ENCODE measurements at places on chromosomes 7 and 10. TPM values are rescaled to one million over a fixed set of nuclear protein-coding genes. Genes with fewer than 3 reads are reported as not detected.

GRCh38 chr7:81457852-81458522, 311.9 kb downstream of the HGF start:
- H3K27me3 ChIP-seq, result no peaks in the 10 kb centered on the region
- no peak overlapping the region for H3K27ac ChIP-seq
- no peaks in the 10 kb centered on the region for H3K36me3 ChIP-seq
- no peak overlapping the region for H3K4me3 ChIP-seq
- no peaks in the 10 kb centered on the region for H3K4me1 ChIP-seq

GRCh38 chr7:100606313-100606712, 4.2 kb downstream of the PCOLCE start:
- DNase-seq, result no peak
- H3K27ac ChIP-seq, result no peak overlapping the region
- no peaks in the 10 kb centered on the region for H3K27me3 ChIP-seq
- no peak overlapping the region for H3K4me3 ChIP-seq
- H3K36me3 ChIP-seq, result no peaks in the 10 kb centered on the region

DNA sequence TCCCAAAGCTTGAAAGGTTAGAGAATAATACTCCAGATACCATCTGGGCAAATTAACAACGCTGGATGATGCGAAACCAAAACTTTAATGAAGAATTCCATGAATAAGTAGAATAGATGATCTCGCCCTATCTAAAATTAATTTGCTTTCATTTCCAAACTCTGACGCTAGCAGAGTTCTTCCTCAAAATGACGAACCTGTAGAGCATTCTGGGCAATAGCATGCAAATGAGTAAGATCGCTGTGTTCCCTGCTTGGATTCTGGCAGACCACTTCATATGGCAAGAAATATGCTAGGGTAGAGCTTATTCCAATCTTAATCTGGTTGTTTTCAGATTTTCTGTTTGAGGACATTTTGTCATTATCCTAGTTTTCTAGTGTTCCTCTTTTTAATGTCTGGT, 36.1 kb upstream of the SMNDC1 start:
- H3K4me3 ChIP-seq, result no peak overlapping the region
- H3K36me3 ChIP-seq, result no peaks in the 10 kb centered on the region
- no peaks in the 10 kb centered on the region for H3K4me1 ChIP-seq
- no peak for DNase-seq
- H3K27ac ChIP-seq, result no peak overlapping the region

Gene AGR2
- total RNA-seq, result not detected

Gene WDR91
- total RNA-seq, result 33.2 TPM

Gene PNLIPRP1
- total RNA-seq, result not detected

GRCh38 chr10:112352044-112352443, 21.9 kb upstream of the ACSL5 start:
- H3K36me3 ChIP-seq, result no peaks in the 10 kb centered on the region
- H3K27ac ChIP-seq, result no peak overlapping the region
- H3K4me1 ChIP-seq, result no peaks in the 10 kb centered on the region
- H3K27me3 ChIP-seq, result no peaks in the 10 kb centered on the region

- H3K27ac ChIP-seq, result peak overlapping the region; percentile 65
- no peaks in the 10 kb centered on the region for H3K4me1 ChIP-seq
- H3K4me3 ChIP-seq, result no peak overlapping the region
- DNase-seq, result no peak
Observed at GRCh38 chr10:104349623-104350126, 4.0 kb upstream of the CFAP58 start.

Gene FAM25G
- total RNA-seq, result not detected

DNA sequence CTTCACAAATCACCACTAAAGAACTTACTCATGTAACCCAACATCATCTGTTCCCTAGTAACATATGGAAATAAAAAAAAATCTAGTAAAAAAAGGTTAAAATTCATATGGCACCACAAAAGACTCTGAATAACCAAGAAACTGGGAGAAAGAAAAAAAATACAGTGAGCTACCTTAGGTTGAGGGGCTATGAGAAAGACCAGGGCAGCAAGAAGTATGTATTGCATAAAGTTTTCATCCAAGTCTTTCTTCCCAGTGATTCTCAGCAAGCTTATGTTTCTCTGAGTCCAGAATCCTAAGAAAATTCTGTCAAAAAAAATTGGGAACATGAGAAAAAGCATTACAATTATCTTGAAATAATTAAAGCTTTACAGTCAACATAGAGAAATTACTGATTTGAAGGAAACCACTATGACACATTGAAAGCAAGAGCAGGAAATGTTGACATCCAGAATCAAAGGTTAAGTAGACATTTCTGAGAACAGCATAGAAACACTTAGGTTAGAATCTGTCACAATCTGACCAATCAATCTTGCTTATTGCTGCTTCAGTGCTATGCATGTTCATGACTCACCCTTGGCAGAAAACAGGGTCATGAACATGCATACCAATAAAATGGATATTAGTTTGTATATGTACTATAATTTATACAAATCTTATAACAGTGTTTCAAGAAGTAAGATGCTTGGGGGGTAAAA, 494.0 kb upstream of the POT1 start:
- no peaks in the 10 kb centered on the region for H3K36me3 ChIP-seq
- H3K27me3 ChIP-seq, result no peaks in the 10 kb centered on the region
- H3K4me3 ChIP-seq, result no peak overlapping the region
